ENCODE measurements at places on chromosomes 3 and 15.

DNA sequence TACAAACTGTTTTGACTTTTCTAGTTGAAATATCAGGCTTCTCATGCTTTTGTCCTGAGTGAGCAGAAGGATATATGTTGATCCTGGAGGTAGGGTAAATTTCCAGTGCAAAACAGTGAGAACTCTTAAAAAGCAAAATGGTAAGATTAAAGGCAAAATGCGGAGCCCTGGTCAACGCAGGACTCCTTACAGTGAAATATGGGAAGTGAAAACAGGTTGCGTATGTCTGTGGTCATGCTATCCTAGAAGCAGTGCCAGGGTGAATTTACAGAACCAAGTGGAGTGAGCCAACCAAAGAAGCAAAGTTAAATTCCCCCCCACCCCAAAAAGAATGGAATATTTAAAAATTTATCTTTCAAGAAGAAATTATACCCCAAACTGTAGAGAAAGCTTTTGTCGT is 256.4 kb downstream of the NR2F2 start:
- no peak for DNase-seq

GRCh38 chr3:163983940-163984339 is 1094.4 kb downstream of the SI start:
- no peak for DNase-seq

DNA sequence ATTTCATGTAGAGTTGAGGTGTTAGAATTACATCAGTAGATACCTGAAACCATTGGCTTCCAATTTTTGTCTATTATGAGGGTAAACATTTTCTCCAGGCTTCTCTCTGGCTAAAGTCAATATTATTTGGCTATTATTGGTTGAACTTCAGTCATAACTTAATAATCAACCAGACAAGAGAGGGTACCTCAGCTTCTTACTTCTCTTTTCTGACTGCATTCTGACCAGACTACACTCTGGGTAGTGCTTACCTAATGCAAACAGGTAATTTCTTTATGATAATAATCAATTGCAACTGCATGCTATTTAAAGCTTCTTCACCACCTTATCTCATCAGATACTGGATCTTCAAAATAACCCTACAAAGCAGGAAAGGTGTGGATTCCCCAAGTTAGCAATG is 85.1 kb downstream of the ANP32A start:
- DNase-seq, result no peak

GRCh38 chr3:22938739-22939138 is 264.4 kb upstream of the UBE2E2 start:
- DNase-seq, result no peak
